Activated naive CD4-positive, alpha-beta T cell treated with anti-CD3 and anti-CD28 coated beads, Interleukin-2, amount 10 ng/mL, durations not matched to agents 7 days and 5 days (primary cell): ENCODE measurements at places on chromosomes 2 and 18.

DNA sequence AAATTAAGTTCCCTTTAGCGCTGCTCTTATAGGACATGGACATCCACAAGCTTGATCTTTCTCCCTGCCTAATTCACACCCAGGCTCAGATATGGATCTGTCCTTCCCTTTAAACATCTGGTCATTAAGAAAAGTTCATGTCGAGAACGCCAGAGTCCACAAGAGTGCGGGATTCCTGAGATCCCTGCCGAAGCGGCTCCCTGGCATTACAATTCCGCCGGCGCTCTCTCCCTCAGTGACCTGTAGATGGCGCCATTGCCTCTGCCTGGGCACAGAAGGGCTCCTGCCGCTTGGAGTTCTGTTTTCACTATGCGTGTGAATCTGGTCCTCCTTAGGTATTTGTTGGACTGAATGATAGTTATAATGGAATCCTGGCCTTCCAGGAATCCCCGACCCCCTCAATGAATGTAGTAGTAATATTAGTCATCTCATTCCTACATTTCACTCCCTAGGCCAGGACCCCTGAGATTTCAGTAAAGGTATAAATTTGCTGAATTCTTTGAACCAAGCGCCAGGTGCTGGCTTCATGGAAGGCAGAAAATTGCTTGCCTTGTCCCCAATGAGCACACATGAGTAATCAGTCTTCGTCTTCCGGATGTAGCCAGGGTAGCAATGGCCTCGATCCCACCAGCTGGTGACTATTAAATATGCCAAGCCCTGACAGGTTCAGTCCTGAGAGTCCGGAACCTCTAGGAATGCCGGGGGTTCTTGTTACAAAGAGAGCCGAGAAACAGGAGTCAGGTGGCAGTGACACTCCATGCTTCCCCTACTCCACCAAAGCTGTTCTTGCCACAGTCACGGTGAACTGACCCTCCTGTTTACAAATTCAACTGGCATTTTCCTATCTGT lies 26.4 kb upstream of the CD207 start:
- peak; percentile 79 for DNase-seq

- DNase-seq = no peak
These were observed 115.3 kb upstream of the SLC35G4 start for GRCh38 chr18:11494107-11494506.

GRCh38 chr2:38748943-38749804 lies 2.0 kb downstream of the SRSF7 start:
- no peak for DNase-seq

- no peak for DNase-seq
These were observed 54.7 kb downstream of the SPRED2 start for GRCh38 chr2:65377556-65378192.

GRCh38 chr2:148745151-148745851 lies 100.8 kb downstream of the EPC2 start:
- no peak for DNase-seq

DNA sequence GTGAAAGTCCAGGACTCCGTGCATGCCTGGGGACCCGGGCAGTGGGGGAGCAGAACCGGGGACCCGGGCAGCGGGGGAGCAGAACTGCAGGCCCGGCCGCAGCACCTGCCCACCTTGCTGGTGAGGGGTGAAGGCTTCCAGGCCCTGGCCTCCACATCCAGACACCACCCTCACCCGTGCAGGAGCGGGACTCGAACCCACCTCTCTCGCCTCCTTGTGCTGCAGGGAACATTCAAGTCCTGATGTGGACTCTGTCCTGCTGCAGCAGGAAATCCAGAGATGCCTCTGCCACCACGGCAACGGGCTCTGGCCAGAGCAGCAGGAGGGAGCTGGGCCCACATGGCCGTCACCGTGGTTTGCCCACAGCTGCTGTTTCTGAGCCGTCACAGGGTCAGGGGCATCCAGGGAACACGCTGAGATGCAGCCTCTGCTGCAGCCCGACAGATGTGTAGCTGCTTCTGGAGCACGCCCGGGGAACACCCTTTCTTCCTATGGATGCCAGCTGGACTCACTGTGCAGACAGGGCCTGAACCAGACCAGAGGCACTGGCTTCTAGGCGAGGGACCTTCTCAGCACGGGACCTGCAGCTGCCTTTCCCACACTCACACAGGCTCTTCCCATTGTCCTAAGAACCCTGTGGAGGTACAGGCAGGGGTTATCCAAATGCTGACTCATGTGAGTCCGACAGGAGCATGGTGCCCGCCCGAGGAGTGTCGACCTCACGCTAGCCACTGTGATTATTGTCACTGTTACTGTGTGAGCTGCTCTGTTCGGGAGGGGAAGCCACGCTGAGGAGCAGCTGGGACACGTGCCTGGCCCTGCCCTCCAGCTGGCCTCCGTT lies 89.2 kb upstream of the CTDP1 start:
- no peak for DNase-seq
